Mammary epithelial cell (primary cell): ENCODE measurements at places on chromosomes 7 and 10.

DNA sequence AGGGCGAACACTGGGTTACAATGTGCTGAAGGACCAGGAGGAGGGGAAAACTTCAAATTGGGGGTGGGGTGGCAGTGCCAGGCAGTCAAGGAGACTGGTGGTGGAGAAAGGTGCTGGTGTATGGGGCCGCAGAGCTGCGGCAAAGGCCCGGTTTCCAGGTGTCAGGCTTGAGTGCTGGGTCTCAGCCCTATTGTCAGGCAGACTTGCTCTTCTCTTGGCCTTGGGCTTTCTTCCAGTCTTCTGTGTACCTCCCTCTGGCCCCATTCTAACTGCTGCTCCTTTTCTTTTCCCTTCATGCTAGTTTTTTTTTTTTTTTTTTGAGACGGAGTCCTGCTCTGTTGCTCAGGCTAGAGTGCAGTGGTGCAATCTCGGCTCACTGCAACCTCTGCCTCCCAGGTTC lies 51.0 kb downstream of the POLR3A start:
- DNase-seq = no peak

GRCh38 chr10:62610649-62611229 lies 193.8 kb upstream of the ADO start:
- peak; percentile 49 for DNase-seq

DNA sequence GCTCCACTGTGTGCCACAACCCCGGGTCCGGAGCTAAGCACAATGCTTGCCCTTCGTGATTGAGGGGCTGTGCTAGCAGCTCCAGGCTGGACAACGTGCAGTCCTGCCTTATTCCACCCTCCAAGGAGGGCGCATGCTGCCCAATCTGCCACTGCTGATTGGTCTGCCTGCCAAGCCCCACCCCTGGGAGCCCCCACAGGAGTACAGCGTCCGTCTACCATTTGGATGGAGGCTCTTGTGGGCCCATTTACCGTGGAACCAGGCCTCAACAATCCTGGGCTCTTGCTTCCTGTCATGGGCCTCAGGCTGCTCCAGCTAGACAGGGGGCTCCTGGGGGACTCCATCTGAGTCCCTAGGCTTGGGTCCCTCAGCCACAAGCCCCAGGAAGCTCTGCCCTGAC lies 173.3 kb downstream of the SLIT1 start:
- DNase-seq = no peak

DNA sequence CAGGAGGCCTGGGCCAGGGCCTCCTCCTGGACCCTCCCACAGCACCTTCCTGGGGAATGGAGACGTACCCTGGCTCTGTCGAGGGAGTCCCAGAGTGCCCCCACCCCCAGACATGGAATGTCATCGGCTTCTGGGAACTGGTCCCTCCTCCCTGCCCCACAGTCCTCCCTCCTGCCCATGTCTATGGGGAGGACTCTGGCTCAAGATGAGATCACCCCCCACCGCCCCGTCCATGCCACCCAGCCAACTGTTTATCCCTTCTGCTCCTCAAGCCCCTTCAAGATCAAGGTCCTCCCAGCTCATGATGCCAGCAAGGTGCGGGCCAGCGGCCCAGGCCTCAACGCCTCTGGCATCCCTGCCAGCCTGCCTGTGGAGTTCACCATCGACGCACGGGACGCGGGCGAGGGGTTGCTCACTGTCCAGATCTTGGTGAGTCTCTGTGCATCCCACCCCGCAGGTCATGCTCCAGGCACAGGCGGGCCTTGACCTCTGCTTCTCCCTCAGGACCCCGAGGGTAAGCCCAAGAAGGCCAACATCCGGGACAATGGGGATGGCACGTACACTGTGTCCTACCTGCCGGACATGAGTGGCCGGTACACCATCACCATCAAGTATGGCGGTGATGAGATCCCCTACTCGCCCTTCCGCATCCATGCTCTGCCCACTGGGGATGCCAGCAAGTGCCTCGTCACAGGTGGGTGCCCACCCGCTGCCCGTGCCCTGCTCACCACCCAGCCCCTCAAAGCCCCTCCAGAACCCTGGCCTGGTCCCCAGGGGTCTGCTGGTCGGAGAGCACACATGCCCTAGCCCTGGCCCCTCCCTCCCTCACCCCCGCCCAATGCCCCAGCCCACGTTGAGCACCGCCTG lies 14.1 kb upstream of the ATP6V1F start:
- no peak for DNase-seq

- DNase-seq = peak; percentile 53
These were observed 55.5 kb downstream of the SYPL1 start for GRCh38 chr7:106056513-106057203.

DNA sequence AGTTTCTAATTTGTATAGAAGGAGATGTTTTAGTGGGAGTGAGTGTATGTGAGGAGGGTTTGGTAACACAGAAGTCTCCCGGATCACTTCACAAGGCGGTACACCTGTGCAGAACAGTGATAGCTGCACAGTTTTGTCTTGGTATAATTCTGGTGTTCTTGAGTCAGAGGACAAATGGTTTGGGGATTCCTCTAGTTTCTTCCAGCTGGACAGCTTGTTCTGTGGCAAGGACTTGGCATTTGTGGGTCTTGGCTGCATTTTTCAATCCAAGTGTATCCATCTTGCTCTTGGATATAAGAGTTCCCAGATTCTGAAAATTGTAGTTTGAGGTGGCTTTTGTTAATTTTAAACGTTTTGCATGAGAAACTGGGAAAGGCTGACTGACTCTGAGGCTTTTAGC lies 135.7 kb downstream of the AHR start:
- DNase-seq = no peak
